SK-N-SH (cell line): ENCODE measurements at places on chromosomes 3 and 15.

- DNase-seq, result no peak
These were observed 220.1 kb upstream of the BHLHE40 start for GRCh38 chr3:4758957-4759656.

- no peak for DNase-seq
These were observed 68.6 kb upstream of the EIF1B start for GRCh38 chr3:40240921-40241320.

DNA sequence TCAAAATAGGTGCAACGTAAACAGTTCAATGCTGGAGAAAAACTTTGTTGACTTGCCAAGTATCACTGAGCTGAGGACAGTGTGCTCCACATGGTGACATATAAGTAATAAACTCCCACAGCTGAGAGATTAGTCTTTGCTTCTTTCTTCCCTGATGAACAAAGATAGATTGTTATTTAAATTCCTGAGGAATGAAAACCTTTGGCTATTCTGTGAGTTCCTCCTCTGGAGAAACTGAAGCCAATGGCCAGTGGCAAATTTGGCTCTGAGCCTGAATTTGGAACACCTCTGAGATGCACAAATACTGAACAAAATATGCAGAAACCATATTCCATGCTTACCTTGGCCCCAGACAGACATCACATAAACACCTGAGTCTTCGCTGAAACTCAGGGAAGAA is 63.3 kb downstream of the RPL22L1 start:
- DNase-seq, result no peak

DNA sequence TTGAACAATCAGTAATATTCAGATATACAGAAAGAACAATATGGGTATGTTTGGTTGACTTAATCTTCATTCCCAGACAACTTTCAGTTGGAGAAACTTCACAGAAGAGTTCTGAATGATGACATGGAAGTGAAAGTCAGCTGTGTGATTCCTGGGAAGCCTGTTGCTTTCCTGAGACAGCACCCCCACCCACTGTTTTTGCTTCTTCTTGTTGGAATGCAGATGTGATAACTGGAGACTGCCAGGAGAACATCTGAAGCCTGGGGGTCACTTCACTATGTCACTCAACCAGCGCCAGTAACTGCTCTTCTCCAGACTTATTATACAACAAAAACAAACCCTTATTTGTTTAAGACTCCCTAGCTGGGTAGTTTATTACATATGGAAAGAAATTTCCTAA is 599.4 kb downstream of the ZIC1 start:
- DNase-seq, result no peak

GRCh38 chr3:59754456-59755129 is 704.8 kb upstream of the CFAP20DC start:
- DNase-seq, result no peak

- no peak for DNase-seq
These were observed 58.4 kb downstream of the PLXNA1 start for GRCh38 chr3:127041264-127041820.

DNA sequence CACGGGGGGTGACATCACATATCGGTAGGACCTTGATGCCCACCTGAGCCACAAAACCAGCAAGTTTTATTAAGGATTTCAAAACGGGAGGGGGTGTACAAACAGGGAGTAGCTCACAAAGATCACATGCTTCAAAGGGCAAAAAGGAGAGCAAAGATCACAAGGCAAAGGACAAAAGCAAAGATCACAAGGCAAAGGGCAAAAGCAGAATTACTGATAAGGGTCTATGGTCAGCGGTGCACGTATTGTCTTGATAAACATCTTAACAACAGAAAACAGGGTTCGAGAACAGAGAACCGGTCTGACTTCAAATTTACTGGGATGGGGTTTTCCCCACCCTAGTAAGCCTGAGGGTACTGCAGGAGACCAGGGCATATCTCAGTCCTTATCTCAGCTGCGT is 143.5 kb upstream of the LPP start:
- DNase-seq, result no peak

- peak; percentile 90 for DNase-seq
These were observed 31.8 kb upstream of the HES1 start for GRCh38 chr3:194103983-194104751.

DNA sequence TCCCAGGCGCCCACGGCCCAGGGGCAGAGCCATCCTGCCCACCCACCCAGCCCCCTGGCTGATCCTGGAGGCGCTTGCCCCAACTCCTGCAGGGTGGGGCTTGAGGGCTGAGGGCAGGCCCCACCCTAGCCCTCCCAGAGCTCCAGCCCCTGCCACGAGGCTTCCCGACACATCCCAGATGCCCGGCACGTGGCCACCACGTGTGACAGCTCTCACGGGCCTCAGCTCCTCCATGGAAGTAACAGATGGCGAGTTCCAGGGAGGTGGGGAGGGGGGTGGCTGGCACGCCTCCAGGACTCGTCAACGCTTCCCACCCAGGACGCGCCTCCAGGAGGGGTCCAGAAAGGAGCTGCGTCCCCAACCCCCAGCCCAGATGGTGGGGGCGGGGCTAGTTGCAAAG is 29.1 kb downstream of the PLXND1 start:
- peak; percentile 77 for DNase-seq

- DNase-seq, result no peak
These were observed 166.7 kb downstream of the FRMD5 start for GRCh38 chr15:44028349-44028748.

DNA sequence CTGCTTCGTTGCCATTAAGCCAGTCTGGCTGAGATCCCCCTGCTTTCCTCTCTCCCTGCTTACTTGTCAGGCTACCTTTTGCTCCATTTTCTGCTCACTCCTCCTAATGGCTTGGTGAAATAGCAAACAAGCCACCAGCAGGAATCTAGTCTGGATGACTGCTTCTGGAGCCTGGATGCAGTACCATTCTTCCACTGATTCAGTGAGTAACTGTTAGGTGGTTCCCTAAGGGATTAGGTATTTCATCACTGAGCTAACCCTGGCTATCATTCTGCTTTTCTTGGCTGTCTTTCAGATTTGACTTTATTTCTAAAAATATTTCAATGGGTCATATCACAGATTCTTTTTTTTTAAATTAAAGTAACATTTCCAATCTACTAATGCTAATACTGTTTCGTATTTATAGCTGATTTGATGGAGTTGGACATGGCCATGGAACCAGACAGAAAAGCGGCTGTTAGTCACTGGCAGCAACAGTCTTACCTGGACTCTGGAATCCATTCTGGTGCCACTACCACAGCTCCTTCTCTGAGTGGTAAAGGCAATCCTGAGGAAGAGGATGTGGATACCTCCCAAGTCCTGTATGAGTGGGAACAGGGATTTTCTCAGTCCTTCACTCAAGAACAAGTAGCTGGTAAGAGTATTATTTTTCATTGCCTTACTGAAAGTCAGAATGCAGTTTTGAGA is 25.0 kb downstream of the CTNNB1 start:
- no peak for DNase-seq

DNA sequence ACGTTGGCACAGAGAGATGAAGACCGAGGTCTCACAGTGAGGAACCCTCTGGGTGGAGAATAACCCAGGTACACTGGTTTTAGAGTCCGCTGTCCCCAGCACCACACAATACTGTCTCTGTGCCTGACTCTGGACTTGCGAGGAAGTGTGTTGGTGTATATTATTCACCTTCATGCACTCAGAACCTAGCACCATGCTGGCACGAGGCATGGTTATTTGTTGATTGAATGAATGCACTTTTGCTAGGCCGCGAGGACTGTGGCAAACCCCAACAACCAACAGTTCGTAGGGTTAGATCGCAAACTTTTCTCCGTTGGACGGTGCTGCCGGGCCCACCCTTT is 484 bp upstream of the C3orf52 start:
- no peak for DNase-seq

DNA sequence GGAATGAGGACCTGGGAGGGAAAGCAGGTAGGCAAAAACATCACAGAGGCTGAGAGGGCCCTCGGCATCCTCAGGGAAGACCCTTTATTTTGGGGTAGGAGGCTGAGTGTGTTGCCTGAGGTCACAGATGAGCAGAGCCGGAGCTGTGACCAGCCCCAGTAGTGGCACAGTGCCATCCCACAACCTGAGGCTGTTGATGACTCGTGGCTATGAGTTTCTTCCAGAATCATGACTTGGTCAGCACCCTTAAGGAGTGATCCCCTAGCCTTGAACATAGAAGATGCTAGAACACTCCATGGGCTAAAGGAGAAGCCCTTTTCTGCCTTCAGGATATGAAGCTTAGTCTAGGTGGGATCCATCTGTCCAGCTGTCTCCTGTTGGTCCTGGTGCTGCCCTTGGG is 19.5 kb upstream of the CXCR6 start:
- no peak for DNase-seq

GRCh38 chr15:53472883-53473282 is 286.6 kb downstream of the WDR72 start:
- no peak for DNase-seq

GRCh38 chr15:56683908-56684307 is 49.4 kb downstream of the ZNF280D start:
- DNase-seq, result no peak

DNA sequence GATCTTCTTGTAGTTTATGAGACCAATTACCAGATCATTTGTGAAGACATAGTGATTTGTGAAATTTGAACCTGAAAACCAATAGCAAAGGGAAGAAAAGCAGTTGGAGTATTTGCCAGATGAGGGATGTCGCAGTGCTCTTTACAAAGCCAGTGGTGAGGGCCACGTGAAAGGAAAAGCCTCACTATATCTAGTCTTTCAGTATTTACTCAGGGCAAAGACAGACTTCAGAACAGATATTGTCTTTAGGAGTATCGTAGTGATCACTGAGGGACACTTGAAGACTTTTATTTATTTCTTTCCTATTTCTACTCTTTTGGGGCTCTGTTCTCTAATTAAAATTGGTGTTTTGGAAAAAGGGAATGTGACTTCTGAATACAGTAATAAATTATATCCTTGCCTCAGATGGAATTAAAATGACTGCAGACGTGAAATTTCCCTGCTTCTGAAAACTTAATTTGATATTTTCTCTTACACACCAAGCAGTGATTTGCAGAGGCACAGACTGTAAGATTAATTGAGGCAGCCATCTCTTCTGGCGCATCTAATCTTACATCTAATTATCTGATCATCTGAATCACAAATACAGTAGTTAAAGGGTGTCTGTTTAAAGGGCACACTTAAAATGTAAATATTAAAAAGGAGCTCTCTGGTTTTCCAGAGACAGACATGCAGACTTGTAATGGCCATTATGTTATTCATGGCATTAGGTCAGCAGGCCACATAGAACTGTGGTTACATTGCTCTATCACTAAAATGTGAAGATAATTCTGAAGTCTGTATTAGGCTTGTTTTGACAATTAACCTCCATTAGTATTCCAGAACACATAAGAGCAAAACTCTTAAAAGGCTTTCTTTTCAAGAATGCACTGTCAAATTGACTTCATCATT is 193.0 kb upstream of the GOLIM4 start:
- peak; percentile 14 for DNase-seq

DNA sequence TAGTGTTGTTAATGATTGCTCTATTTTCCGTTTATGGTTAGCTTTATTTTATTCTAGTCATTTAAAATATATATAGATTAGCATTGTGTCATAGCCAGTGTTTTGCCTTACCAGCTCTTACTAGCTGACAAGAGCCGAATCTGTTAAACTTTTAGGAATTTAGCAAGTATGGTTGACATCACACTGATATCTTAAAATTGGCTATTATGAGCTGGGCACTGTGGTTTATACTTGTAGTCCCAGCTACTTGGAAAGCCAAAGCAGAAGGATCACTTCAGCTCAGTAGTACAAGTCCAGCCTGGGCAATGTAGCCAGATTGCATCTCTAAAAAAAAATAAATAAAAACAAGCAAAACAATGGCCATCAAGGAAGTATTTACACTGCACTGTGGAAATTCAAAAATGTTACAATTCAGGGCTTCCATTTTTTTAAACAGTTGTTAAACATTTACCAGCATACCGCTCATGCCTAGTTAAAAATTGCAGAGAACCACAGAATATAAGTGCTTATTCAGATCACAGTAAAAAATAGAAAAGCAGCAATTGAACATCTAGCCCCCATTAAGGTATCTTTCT is 208.4 kb upstream of the CGNL1 start:
- no peak for DNase-seq

DNA sequence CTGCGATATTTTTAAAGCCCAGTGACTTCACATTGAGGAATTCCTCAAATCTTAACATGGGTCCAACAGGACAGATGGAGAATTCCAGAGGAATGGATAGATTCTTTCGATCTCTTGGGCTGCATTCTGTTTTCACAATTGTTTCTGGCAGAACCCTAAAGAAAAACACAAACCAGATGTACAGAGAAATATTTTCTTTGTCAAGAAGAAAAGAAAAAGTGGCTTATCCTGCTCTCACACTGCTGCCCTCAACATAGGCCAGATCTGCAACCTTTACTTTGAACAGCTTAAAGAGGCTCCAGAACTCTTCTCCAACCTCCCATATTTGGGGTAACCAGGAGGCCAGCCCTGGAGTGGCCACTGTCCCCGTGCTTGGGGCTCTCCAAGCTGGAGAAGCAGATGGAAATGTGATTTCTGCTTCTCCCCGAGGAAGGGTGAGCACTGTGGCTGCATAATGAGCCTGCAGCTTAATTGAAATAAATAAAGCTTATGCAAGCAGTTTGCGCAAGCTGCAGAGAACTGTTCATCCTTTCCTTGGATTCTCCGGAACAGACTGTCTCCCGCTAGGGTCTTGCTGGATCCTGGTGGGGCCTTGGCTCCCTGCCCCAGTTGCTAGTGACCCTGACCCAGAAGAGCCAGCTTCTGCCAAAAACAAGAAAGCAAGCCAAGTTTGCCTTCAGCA is 453.2 kb upstream of the PROK2 start:
- DNase-seq, result no peak

DNA sequence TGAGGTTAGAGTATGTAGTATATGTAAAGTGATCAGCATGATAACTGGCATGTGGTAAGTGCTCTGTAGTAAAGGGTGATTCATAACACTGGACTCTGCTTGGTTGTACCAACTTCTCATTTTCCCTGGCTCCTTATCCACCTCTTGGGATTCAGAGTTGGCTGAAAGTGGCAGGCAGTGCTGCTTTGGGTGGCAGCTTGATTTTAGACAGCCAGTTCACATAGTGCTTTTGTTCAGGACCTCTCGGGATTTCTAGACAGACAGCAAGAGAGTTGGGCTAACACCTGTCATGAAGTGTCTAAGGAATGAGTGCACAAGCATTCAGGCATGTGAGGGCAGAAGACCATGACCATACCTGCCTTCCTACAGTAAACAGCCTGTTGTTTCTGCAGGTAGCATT is 69.0 kb downstream of the RBM6 start:
- no peak for DNase-seq

DNA sequence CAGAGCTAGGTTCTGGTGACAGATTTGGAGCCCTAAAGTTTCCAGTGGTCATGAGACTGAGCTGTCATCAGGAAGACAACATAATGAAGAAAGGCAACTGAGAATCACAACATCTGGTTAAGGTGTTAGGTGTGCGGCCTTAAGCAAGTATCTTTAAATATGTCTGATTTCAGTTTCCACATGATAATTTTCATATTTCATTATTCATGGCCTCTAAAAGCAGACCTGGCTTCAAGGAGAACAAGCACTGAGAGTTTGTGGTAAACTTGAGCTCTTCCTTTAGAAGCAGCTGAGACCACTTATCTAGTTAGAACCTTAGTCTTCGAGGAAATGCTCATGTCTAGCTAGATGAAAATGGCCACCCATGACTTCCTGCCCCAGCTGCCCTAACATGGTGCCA is 25.7 kb upstream of the MYLK start:
- no peak for DNase-seq
